GM13977 (cell line): ENCODE measurements at places on chromosomes 1 and 21.

DNA sequence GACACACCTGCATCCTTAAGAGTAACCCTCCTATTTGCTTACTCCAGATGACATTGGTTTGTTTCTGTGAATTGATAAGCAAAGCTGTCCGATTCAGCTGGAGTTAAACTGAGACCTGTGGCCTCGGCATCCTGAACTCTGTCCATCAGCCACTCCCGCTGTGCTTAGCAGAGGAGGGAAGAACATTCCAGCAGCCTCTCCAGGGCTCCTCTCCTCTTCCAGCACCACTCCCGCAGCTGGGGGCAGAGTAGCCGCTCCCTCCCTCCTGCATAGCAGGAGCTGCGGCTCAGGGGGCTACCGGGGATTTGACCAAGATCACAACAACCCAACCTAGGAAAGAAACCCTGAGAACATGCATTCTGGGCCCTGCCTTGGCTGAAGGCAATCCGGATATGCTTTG lies 8.8 kb downstream of the LRRC38 start:
- no peak for DNase-seq

DNA sequence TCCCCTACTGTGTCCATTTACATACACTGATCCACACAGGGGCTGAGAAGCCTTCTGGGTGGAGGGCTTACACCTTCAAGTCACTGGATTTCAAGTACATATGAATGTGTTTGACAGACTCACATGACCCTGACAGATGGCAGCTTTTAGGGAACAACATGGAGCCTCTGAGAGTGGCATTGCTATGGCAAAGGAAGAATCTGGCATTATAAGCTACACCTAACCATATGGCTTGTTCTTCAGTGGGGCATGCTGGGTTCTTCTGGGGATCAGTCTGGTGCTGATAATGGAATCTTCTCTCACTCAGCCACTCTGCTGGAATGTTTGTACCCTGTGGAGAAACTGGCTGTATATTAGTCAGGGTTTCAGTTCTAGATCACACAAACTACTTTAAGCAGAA lies 68.5 kb upstream of the PDE4B start:
- DNase-seq = no peak

- no peak for DNase-seq
Observed at GRCh38 chr1:98203466-98203865, 282.6 kb upstream of the DPYD start.

DNA sequence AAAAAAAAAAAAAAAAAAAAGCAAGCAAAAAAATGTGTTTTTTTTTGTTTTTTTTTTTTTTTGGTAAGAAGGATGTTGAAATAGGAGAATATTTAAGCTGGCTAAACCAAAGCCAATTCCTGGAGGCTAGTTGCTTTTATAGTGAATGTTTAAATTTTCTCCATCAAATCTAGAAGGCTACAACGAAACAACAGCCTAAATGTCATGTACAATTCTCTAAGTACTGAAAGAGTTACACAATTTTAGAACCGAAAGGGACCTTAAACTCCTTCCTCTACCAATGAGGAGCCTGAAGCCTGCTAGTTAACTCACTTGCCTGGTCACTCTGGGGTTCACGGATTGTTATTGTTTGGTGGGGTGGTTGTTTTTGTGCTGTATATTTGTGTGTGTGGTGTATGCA lies 3.5 kb downstream of the WLS start:
- no peak for DNase-seq

DNA sequence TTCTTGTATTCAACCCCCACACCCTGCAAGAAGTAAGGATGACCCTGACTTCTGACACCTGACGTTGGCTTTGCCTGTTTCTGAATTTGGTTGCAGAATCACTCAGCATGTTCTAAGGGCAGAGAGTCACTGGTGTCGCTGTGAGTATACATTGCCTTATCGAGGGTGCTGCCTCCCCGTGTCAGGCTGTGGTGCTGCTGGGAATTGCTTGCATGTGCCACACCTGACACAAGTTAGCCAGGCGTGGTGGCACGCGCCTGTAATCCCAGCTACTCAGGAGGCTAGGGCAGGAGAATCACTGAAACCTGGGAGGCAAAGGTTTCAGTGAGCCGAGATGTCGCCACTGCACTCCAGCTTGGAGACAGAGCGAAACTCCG lies 45.9 kb downstream of the WDR4 start:
- peak; percentile 72 for DNase-seq

DNA sequence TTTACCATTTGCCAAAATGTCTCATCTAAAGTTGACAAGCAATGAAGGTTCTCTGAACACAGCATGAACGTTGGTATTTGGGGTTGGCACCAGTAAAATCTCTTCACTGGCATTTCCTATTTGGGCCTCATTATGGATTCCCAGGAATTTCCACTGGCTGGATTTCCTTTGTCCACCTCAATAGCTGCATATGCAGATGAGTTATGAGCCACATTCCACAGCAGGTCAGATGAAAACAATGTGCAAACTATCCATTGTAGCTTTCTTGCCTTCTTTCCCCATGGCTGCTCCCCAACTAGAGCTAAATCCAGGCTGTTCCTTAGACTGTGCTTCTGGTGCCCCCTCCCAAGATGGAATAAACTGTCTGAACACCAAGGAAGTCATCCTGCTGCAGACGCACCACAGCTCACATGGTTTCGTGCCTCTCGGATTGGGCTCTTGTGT lies 168.1 kb upstream of the FGGY start:
- DNase-seq = no peak
